ENCODE measurements at places on chromosomes 13 and 19.
A peak's percentile ranks its signal among the peaks of the same experiment; 100 is the strongest.

DNA sequence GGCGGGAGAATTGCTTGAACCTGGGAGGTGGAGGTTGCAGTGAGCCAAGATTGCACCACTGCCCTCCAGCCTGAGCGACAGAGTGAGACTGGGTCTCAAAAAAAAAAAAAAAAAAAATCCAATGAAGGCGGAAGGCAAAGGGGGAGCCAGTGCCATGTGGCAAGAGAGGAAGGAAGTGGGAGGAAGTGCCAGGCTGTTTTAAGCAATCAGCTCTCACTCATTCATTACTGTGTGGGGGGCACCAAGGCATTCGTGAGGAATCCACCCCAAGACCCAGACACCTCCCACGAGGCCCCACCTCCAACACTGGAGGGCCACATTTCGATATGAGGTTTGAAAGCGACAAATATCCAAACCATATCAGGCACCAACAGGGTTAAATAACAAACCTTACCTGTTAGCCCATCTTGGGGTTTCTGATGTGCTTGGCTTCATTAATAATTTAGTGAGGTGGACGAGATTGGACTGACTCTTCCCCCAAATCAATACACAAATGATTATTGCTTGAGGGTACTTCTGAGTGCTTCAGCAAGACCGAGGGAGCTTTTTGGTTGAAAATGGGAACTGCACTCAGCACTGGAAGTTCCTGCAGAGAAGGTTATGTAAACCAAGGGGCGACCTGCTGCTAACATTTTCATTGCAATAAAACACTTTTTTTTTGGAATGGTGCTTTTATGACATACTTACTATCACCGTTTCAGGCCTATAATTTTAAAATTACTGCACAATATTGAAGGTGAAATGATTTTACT, 7.5 kb upstream of the LRP3 start:
- no peak for DNase-seq

GRCh38 chr19:12237143-12237839, 57.4 kb downstream of the ZNF44 start:
- DNase-seq: no peak

DNA sequence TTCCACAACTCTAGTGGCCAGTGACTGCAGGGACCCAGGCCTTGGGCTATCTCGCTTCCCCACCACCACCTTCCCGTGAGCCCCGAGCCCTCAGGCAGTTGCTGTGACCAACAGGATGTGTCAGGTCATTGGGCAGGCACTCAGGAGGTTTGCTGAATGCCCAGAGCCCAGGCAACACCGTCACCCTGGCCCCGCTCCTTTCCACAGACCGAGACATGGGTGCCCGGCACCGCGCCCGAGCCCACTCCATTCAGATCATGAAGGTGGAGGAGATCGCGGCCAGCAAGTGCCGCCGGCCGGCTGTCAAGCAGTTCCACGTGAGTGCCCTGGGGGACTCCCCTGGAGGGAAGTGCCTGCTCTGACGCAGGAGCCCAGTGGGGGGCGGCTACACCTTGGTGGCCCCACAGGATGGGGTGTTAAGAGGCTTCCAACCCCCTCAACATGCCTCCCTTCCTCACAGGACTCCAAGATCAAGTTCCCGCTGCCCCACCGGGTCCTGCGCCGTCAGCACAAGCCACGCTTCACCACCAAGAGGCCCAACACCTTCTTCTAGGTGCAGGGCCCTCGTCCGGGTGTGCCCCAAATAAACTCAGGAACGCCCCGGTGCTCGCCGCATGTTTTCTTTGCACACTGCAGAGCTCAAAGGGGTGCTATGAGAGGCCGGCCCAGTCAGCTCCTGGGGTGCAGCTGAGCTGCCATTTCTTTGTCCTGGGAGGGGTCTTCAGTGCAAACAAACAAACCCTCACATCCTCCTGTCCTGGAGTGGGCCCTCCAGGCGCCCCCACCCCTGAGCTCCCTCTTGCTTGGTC, 3.2 kb downstream of the RPL18A start:
- no peak for DNase-seq

GRCh38 chr19:507286-508203, at the start of gene TPGS1:
TPGS1 (plus strand) TSS chr19:507497; CDS start chr19:507507, 10 bp downstream.
- DNase-seq: peak; percentile 83

- DNase-seq: no peak
These were observed 30.5 kb downstream of the ZSWIM4 start for GRCh38 chr19:13825489-13826441.

- no peak for DNase-seq
These were observed 1.1 kb downstream of the KLHL26 start for GRCh38 chr19:18637673-18638630.

DNA sequence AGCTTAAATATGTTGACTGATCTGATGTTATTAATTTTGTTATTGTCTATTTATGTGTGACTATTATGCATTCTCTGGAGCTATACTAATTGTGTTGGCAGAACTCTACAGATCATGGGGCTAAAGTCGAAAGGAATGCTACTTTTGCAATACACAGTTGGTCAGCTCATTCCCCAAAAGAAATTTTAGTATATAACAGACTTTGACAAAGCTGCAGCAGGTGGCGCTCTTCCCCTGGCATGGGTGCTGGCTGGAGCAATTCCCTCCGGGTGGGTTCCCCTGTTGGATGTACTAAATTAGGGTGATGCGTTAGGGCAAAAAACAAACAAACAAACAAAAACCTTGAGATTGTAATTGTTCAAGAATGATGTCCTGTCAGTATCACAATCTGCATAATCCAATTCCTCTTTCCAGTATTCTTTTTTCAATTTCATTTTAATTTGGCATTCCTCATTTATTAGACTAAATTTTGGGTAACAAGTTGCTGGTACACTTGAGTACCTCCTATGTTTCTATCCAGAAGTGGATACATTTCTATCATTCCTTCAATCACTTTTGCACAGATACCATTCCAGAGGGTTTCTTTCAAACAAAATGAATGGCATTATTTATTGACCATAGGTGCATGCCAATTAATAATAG, 322.8 kb upstream of the EDNRB start:
- no peak for DNase-seq

- DNase-seq: peak; percentile 15
These were observed at the start of gene NKG7 for GRCh38 chr19:51372649-51373504. NKG7 (minus strand) TSS chr19:51372654; CDS start chr19:51372535, 119 bp downstream.

DNA sequence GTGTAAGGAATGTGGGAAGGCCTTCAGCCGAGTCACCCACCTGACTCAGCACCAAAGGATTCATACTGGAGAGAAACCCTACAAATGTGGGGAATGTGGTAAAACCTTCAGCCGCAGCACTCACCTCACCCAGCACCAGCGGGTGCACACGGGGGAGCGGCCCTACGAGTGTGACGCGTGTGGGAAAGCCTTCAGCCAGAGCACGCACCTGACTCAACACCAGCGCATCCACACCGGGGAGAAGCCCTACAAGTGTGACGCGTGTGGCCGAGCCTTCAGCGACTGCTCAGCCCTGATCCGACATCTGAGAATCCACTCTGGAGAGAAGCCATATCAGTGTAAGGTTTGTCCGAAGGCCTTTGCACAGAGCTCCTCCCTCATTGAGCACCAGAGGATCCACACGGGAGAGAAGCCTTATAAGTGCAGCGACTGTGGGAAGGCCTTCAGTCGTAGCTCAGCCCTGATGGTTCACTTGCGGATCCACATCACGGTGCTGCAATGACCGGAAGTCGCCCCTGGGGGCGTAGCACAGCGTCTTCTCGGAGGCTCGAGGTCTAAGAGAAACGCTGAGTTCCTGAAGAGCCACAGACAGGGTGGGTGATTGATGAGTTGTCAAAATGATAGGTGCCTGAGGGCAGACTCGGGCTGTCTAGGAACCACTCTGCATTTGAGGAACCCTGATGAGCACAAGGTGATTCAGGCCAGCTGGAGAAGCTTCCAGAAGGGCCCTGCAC, 12.2 kb downstream of the ZSCAN22 start:
- no peak for DNase-seq

GRCh38 chr19:50718255-50719118, 1.1 kb downstream of the SHANK1 start:
- no peak for DNase-seq

DNA sequence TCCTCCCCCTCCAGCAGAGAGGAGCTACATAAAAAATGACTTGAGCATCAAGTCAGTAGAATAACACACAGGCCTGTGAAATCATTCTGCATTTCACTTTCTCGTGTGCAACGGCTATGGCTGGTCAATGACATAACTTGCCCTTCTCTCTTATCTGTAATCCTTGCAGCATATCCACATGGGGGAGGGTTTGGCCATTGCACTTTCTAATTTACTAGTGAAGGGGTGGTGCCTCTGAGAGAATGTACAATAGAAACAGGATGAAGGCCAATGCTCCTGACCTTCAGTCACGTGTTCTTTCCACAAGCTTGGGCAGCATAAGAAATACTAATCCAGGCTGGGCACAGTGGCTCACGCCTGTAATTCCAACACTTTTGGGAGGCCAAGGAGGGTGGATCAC, 641.0 kb upstream of the ARGLU1 start:
- DNase-seq: no peak

DNA sequence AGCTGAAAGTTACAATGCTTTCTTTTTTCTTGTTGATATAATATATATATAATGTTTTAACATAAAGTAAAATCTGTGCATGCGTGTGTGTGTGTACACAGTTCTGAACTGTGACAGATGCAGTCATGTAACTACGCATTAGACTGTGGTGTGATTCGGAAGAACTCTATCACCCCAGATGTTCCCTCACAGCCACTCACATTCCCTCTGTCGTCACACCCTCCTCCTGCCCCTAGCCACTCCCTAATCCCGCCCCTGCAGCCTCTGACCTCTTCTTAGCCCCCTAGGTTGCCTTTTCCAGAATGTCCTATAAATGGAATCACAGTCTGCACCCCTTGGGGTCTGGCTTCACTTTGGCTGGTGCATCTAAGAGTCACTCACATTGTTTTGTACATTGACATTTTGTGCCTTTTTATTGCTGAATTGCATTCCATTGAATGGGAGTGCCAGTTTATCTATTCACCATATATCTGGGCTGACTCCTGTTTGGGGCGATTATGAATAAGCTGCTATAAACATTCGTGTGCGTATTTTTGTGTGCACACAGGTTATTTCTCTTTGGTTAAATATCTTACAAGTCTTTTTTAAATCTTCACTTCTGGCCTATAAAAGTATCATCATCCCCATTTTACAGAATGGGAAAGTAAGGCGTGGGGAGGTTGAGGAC, 20.4 kb downstream of the DHRS12 start:
- no peak for DNase-seq

DNA sequence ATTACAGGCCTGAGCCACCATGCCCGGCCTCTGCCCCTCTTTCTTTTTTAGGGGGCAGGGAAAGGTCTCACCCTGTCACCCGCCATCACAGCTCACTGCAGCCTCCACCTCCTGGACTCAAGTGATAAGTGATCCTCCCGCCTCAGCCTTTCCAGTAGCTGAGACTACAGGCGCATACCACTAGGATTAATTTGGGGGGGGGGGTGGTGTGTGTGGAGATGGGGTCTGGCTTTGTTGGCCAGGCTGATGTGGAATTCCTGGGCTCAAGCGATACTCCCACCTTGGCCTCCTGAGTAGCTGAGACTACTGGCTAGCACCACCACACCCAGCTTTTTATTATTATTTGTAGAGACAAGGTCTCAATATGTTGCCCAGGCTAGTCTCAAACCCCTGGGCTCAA, 4.2 kb downstream of the APOE start:
- no peak for DNase-seq

- DNase-seq: no peak
These were observed 14.0 kb upstream of the RAB20 start for GRCh38 chr13:110575322-110576069.

- DNase-seq: no peak
These were observed 730 bp downstream of the ZNF260 start for GRCh38 chr19:36527341-36527740.

DNA sequence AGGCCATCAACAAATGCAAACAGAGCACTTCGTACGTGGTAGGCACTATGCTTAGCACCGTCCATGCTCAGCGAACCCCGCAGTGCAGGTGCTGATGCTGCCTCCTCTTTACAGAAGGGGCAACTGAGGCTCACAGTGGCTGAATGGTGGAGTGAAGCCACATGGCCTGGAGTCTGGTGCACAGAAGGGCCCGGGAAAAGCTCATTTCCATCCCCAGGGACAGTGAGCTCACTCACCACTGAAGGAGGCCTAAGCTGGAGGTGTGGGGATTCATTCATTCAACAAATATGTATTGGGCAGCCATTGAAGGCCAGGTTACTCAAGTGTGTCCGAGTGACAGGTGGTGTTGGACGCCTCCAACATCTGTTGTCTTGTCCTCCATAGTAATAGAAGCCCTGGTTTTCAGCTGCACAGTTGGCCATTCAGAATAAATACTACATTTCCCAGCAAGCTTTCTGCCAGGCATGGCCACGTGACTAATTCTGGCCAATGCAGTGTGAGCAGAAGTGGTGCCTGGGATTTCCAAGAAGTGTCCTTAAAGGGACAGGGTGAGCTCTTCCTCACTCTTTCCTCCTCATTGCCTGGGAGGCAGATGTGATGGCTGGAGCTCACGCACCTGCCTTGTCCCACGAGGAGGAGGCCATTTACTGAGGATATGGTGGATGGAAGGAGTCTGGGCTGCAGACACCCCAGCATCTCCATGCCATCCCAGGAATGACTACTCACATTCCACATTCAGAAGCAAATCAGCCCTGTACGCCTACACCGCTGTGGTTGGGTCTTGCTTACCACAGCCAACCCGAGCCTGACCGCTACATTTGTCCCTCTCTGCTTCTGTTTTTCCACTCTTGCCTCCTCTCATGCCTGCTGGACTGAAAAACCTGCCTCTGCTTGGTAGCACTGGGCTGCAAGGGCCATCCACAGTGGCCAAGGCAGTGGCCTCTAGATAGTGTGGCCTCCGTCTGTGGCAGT, 2.3 kb upstream of the ZNRF4 start:
- DNase-seq: no peak

DNA sequence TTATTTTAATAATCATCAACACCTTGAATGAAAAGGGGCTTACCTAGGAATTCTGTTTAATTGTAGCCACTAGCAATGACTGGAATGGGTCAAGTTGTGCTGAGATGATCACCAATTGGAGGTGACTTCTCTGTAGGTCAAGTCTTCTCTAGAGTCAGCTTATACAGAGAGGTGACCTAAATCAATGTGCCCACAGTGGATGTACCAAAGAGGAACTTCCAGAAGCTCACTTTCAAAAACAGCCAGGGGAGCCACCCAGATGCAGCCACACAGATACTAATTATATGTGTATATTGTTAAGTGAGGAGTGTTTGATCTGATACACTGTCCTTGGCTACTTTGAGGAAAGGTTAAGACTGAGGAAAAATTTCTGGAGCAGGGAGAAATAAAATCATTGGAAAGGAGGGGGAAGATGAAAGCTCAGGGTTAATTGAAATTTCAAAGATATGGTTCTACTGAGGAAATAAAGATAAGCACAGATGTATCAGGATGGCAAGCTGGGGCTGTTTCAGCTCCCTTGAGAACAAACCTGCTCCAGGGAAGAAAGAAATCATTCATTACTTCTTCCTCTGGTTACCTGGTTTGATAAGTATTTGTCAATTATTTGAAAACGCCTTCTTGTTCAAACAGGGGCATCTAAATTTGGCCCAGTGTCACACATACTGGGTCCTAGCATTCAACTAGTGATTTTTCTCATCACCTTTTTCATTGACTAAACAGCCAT, 5.1 kb downstream of the GPR183 start:
- DNase-seq: no peak

DNA sequence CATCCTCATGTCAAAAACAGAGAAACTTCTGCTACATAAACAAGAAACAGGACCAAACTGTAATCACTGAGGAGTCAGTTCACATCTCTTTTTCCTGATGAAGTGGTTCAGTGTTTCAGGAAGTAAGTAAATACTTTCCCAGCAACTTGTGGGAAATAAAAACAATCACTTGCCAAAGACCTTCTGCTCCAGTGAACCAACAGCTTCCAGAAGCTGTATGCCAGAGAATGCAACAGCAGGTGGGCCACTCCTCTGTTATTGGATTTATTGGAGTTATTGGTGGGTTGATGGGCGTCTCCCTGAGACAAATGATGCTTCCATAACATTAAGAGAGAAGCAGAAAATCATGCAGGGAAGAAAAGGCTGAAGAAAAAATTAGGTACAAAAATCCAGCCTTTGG, 9.9 kb downstream of the SLC6A16 start:
- no peak for DNase-seq

All from activated CD4-positive, CD25-positive, alpha-beta regulatory T cell (primary cell).